ENCODE measurements at places on chromosomes 2 and 18. TPM values are rescaled to one million over a fixed set of nuclear protein-coding genes. Genes with fewer than 3 reads are reported as not detected.

TLX2 gene
- 0.12 TPM for total RNA-seq

DSG2 gene
- total RNA-seq = 103 TPM

OR6B2 gene
- not detected for total RNA-seq

DOCK10 gene
- total RNA-seq = 20.1 TPM

SDC1 gene
- total RNA-seq = 1,059 TPM

AQP12B gene
- not detected for total RNA-seq

NPAS2 gene
- total RNA-seq = 47.4 TPM

SLC5A7 gene
- total RNA-seq = 0.20 TPM

RESP18 gene
- total RNA-seq = not detected

ITGAV gene
- total RNA-seq = 71.9 TPM

TUBA3E gene
- not detected for total RNA-seq

LRATD1 gene
- total RNA-seq = 33.4 TPM

SATB2 gene
- 6.4 TPM for total RNA-seq

TMEFF2 gene
- total RNA-seq = 12.8 TPM

HAAO gene
- 20.9 TPM for total RNA-seq

Measured in mucosa of gallbladder (tissue), 1 donor.